Frontal cortex (tissue), 4 donors: ENCODE measurements at places on chromosomes 1 and 21.

- no peak for DNase-seq
These were observed 180.8 kb downstream of the RPS6KC1 start for GRCh38 chr1:213231795-213232231.

DNA sequence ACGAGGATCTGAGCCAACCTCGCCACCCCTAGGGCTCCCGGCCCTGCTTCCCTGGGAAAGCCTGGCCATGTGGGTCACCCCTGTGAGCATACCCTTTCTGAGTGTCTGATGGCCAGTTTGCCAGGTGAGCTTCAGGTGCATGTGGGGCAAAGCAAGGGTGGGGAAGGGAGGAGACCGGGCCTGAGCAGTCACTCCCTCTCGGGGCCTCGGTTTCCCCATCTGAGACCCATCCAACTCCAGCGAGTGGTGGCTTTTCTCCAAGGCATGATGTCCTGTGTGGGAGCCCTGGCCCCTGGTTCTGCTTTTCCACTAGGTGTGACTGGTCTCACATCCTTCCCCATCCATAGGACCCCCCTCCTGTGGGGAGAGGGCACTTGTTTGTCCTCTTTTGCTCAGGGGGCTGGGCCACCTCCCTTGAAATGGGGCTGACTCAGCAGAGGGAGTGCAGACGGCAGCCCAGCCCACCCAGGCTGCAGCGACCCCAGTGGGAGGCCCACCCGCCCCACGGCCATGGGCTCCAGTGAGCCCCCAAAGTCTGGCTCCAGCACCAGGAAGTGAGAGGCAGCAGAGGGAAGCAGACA, 1.7 kb upstream of the WNT9A start:
- DNase-seq: no peak

GRCh38 chr1:89587729-89588161, 45.2 kb upstream of the LRRC8C start:
- no peak for DNase-seq

GRCh38 chr1:222889440-222889839, 74.6 kb downstream of the DISP1 start:
- DNase-seq: no peak

GRCh38 chr21:15206514-15206913, 141.7 kb upstream of the NRIP1 start:
- no peak for DNase-seq

DNA sequence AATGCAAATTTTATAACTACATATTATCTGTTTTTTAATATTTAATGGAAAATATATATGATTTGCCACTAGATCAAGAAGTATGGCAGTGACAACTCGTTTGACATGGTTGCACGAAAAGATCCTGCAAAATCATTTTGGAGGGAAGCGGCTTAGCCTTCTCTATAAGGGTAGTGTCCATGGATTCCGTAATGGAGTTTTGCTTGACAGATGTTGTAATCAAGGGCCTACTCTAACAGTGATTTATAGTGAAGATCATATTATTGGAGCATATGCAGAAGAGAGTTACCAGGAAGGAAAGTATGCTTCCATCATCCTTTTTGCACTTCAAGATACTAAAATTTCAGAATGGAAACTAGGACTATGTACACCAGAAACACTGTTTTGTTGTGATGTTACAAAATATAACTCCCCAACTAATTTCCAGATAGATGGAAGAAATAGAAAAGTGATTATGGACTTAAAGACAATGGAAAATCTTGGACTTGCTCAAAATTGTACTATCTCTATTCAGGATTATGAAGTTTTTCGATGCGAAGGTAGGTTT, 556 bp downstream of the IFI44 start:
- DNase-seq: no peak

- no peak for DNase-seq
These were observed 21.3 kb upstream of the RSPO1 start for GRCh38 chr1:37656026-37656425.

GRCh38 chr1:29832936-29833335, 596.6 kb downstream of the PTPRU start:
- no peak for DNase-seq

GRCh38 chr1:192700834-192701271, 64.9 kb downstream of the RGS13 start:
- no peak for DNase-seq

DNA sequence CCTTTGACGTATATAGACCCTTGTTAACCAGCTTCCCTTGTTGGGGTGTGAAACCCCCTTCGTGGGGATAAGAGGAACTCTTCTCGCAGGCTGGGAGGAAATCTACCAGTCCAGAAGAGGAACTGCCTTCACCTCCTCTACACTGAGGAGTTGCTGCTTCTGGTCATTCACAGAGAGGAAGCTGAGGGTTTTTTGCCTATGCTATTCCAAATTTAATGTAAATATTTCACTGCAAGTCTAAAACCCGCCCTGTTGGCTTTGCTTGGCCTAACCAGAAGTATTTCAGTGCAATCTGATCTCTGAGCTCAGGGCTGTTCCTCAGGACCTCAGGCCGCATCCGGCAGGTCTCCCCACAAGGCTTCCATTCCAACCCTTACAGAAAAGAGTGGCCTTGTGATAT, 150.1 kb downstream of the HIVEP3 start:
- DNase-seq: no peak

- no peak for DNase-seq
These were observed 24.9 kb upstream of the C1QA start for GRCh38 chr1:22611530-22611947.

GRCh38 chr1:50970931-50971582, 1.0 kb downstream of the CDKN2C start:
- no peak for DNase-seq
